Aorta (tissue), 5 donors: ENCODE measurements at places on chromosomes 12 and 14. TPM values are rescaled to one million over a fixed set of nuclear protein-coding genes. Genes with fewer than 3 reads are reported as not detected.
A peak's percentile ranks its signal among the peaks of the same experiment; 100 is the strongest.

GRCh38 chr14:96011131-96011530, 28.0 kb upstream of the C14orf132 start:
- no peak overlapping the region for H3K4me3 ChIP-seq
- no peaks in the 10 kb centered on the region for H3K27me3 ChIP-seq
- H3K27ac ChIP-seq = no peak overlapping the region
- H3K36me3 ChIP-seq = no peaks in the 10 kb centered on the region
- no peak for DNase-seq

DNA sequence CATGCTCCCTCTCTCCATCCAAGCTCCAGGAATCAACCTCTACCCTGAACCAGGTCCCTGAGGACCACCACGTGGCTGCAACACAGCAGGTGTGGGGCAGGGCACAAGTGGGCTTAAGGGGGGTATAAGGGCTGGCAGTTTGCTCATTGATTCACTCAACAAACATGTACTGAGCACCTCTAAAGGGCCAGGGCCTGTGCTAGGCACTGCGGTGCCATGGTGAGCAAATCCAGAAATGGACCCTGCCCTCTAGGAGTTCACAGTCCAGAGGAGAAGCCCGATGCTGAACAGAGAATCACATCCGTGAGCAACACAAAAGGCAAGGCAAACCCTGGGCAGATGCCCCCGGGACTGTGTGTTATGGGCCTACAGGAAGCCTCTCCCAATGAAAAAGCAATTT, 6.5 kb upstream of the AQP2 start:
- no peaks in the 10 kb centered on the region for H3K36me3 ChIP-seq
- no peak for DNase-seq
- no peak overlapping the region for H3K4me3 ChIP-seq

DNA sequence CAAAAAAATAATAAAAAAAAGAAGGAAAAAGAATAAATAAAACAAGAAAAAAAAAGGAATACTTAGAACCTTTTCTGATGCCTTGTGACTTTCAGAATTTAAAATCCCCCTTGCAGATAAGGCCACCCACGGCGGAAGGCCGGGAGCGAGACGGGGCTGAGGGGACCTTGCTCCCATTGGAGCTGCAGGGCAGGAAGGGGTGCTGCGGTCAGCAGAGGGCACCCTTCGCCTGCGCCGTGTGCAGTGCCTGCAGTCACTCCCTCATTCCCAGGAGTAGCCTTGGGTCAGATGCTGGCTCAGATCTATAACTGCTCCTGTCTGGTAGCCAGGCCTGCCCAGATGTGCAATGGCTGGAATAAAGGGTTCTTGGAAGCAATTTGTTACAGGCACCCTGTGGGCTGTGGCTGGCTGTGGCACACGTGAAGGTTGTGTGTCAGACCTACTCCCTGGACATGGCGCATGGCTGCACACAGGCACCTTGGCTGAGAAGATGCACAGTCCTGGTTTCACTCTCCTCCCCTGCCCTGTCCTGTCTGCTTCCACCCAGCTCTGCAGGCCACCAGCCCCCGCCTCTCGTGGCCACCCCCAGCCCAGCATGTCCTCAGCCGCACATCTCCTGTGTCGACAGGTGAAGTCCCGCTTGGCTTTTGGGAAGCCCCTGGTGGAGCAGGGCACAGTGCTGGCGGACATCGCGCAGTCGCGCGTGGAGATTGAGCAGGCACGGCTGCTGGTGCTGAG, 13.4 kb upstream of the ALDH2 start:
- peaks cover 2% of the 10 kb centered on the region for H3K4me1 ChIP-seq
- no peaks in the 10 kb centered on the region for H3K27me3 ChIP-seq
- DNase-seq = peak; percentile 74
- no peak overlapping the region for H3K4me3 ChIP-seq
- H3K27ac ChIP-seq = no peak overlapping the region
- no peaks in the 10 kb centered on the region for H3K36me3 ChIP-seq

GRCh38 chr14:96001866-96002497, 37.2 kb upstream of the C14orf132 start:
- no peaks in the 10 kb centered on the region for H3K36me3 ChIP-seq
- no peak for DNase-seq
- no peak overlapping the region for H3K27ac ChIP-seq
- H3K4me1 ChIP-seq = no peaks in the 10 kb centered on the region
- no peak overlapping the region for H3K4me3 ChIP-seq

DNA sequence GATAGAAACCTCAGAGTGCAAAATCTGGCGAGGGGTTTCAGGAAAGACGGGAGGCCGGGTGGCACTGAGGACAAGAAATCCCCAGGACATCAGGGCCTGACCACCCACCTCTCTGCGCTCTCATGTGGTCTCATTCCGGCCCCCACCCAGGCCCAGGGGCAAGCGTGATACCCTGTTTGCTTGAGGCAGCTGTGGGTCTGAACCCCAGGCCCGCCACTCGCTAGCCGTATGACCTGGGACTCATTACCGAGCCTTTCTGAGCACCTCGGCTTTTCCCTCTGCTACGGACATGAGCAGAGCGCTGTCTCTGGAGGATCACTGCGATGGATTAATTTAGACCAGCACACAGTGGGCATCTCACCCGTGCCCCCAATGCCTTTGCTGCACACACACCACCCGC, 25.5 kb upstream of the BCDIN3D start:
- no peaks in the 10 kb centered on the region for H3K4me1 ChIP-seq
- H3K27me3 ChIP-seq = no peaks in the 10 kb centered on the region
- H3K36me3 ChIP-seq = no peaks in the 10 kb centered on the region
- no peak overlapping the region for H3K27ac ChIP-seq
- no peak overlapping the region for H3K4me3 ChIP-seq
- DNase-seq = no peak

- no peaks in the 10 kb centered on the region for H3K27me3 ChIP-seq
- H3K4me1 ChIP-seq = no peaks in the 10 kb centered on the region
- H3K36me3 ChIP-seq = no peaks in the 10 kb centered on the region
- DNase-seq = no peak
- H3K27ac ChIP-seq = no peak overlapping the region
Observed at GRCh38 chr12:124432376-124432775, 135.0 kb downstream of the NCOR2 start.

GRCh38 chr14:89430391-89431236, 13.6 kb upstream of the FOXN3 start:
- peak overlapping the region; percentile 59 for H3K27ac ChIP-seq
- no peaks in the 10 kb centered on the region for H3K27me3 ChIP-seq
- DNase-seq = no peak
- H3K4me1 ChIP-seq = no peaks in the 10 kb centered on the region

GRCh38 chr12:120764816-120765215, 39.2 kb downstream of the ACADS start:
- H3K4me3 ChIP-seq = no peak overlapping the region
- no peaks in the 10 kb centered on the region for H3K4me1 ChIP-seq
- peaks cover 3% of the 10 kb centered on the region for H3K36me3 ChIP-seq
- H3K27ac ChIP-seq = no peak overlapping the region
- DNase-seq = no peak

- no peak for DNase-seq
- no peak overlapping the region for H3K27ac ChIP-seq
- no peaks in the 10 kb centered on the region for H3K36me3 ChIP-seq
- peaks cover 4% of the 10 kb centered on the region for H3K4me1 ChIP-seq
Observed at GRCh38 chr12:92049403-92049802, 96.2 kb downstream of the BTG1 start.

GRCh38 chr12:29110506-29111442, 38.3 kb upstream of the FAR2 start:
- no peak overlapping the region for H3K27ac ChIP-seq
- H3K4me3 ChIP-seq = no peak overlapping the region
- H3K36me3 ChIP-seq = no peaks in the 10 kb centered on the region
- no peaks in the 10 kb centered on the region for H3K4me1 ChIP-seq
- H3K27me3 ChIP-seq = no peaks in the 10 kb centered on the region

DNA sequence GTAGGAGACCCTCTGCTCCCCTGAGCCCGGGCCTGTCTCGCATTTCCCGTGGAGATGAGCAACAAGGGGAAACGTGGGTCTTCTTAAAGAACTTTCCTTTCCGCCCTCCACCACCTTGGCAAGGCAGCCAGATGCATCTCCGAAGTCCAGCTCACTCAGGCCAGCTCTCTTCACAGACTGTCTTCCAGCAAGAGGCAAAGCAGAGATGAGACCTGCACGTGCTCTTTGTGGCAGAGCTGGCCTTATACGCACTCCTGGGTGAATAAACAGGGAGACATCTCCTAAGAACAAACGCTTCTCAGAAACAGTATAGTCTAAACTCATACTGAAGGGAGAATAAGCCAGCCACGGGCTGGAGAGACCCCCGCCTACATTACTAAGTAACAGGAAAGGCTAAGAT, 1.3 kb upstream of the BDKRB1 start:
- no peak overlapping the region for H3K27ac ChIP-seq
- DNase-seq = no peak
- H3K27me3 ChIP-seq = no peaks in the 10 kb centered on the region
- no peak overlapping the region for H3K4me3 ChIP-seq

DNA sequence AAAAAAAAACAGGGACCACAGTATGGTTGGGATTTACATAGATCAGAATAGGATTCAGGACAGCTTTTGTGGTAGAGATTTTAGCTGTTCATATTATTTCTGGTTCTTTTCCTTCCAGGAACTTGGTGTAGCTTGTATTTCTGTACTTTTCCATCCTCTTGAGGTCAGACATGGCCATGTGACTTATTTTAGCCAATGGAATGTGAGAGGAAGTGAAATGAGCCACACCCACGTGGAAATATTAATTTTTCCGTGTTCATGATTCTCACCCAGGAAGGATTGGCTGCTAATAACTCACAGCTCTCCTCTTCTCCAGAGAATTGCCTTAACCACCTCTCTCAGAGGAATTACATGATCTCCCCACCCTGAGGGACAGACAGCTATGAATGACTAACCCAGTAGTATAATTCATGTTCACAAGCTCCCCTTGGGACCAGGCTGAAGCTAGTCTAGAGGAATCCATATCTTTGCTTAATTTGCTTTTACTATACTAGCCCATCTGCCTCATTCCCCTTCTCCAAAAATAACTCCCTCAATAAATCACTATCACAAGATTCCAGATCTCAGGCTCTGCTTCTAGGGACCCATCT, 340.4 kb downstream of the NUAK1 start:
- no peaks in the 10 kb centered on the region for H3K36me3 ChIP-seq
- H3K4me1 ChIP-seq = no peaks in the 10 kb centered on the region

- no peak for DNase-seq
- no peak overlapping the region for H3K4me3 ChIP-seq
- no peak overlapping the region for H3K27ac ChIP-seq
- H3K4me1 ChIP-seq = no peaks in the 10 kb centered on the region
Observed at GRCh38 chr12:81274637-81275529, 197.0 kb downstream of the ACSS3 start.

GRCh38 chr12:15644700-15645099, 144.5 kb downstream of the EPS8 start:
- no peak overlapping the region for H3K27ac ChIP-seq
- no peak for DNase-seq
- no peaks in the 10 kb centered on the region for H3K27me3 ChIP-seq
- H3K4me3 ChIP-seq = no peak overlapping the region
- no peaks in the 10 kb centered on the region for H3K36me3 ChIP-seq

DNA sequence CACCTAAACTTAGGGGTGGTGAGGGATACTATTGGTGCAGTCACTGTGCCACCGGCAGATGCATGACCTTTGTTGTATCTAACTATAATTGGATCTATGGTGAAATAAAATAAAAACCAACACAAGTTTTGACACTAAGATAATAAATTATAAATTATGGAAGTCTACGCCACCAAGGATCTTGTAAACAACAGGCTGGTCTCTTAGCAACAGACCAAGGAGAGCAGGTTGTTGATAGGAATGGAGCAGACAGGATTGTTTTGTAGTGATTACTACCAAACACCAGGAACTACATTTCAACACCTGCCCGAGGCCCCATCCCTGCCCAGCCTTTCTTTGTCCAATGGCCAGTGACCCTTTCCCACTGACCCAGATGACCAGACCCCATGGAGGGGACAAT, 1178.0 kb downstream of the VRK1 start:
- H3K27ac ChIP-seq = peak overlapping the region; percentile 3
- no peak for DNase-seq
- H3K4me3 ChIP-seq = no peak overlapping the region
- no peaks in the 10 kb centered on the region for H3K36me3 ChIP-seq

- no peak for DNase-seq
- no peak overlapping the region for H3K27ac ChIP-seq
- H3K27me3 ChIP-seq = no peaks in the 10 kb centered on the region
Observed at GRCh38 chr12:18400186-18400585, 138.9 kb downstream of the PIK3C2G start.

DNA sequence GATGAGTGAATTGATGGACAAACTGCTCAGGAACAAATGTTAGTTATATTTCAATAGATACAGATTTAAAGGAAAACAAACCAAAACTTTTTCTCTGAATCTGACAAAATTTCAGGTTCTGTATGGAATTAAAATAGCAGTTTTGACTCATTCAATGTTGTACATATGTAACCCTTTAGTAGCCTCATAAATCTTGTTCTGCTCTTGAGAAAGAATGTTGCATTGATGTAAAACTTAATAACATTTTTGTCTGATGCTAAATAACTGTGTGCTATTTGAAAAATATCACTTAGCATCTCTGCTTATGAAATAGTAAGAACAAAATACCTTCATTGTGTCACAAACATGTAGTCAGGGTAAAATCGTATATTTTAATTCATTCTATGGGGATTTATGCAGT, 168.9 kb upstream of the NOVA1 start:
- H3K4me1 ChIP-seq = no peaks in the 10 kb centered on the region
- no peak for DNase-seq
- H3K4me3 ChIP-seq = no peak overlapping the region
- H3K27me3 ChIP-seq = no peaks in the 10 kb centered on the region

DNA sequence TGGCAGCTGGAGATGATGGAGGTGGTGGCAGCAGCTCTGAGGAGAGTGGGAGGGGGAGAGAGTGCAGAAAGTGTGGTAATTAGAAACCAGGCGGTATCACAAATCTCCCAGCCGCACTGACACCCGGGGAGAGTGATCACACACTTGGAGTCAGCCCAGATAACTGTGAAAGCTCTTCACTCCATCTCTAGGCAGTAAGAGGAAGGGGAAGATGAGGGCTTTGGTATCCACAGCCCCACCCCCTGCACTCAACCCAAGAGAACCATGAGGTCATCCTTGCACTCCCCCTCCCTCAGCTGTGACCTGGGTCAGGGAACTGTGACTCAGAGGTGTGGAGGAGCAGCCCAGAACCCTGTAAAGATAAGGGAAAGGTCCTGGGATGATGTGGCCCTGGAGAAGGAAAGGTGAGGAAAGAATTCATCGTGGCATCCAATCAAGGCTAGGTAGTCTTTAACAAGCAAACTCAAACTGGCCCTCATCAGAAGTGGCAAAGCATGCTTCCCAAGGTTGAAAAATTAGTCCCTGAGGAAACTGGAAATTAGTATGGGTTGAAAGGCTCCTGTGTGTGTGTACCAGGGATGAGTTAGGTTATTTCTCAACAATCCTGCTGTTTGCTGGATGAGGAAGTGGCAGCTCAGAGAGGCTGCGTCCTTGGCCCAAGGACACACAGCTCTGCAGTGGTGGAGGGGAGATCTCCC, 111.0 kb upstream of the LHX5 start:
- no peaks in the 10 kb centered on the region for H3K36me3 ChIP-seq
- DNase-seq = no peak
- H3K27me3 ChIP-seq = no peaks in the 10 kb centered on the region
- no peak overlapping the region for H3K27ac ChIP-seq
- no peaks in the 10 kb centered on the region for H3K4me1 ChIP-seq
- no peak overlapping the region for H3K4me3 ChIP-seq

Gene VASH1
- total RNA-seq = 42.7 TPM

Gene NELL2
- 1.2 TPM for total RNA-seq

Gene ACOT6
- not detected for total RNA-seq

Gene CMA1
- 0.52 TPM for total RNA-seq

Gene TAS2R46
- 3.9 TPM for total RNA-seq

Gene ART4
- total RNA-seq = 11.6 TPM

Gene AQP6
- total RNA-seq = 0.39 TPM

Gene FAM186B
- total RNA-seq = 0.23 TPM

Gene TCL1B
- total RNA-seq = not detected

Gene B4GALNT1
- total RNA-seq = 5.9 TPM
